ENCODE measurements at places on chromosomes 16 and 17.

- no peak for DNase-seq
Measured at GRCh38 chr16:54164789-54165173, 121.8 kb downstream of the IRX3 start.

- peak; percentile 32 for DNase-seq
Measured at GRCh38 chr17:59844884-59845594, 47.7 kb downstream of the TUBD1 start.

DNA sequence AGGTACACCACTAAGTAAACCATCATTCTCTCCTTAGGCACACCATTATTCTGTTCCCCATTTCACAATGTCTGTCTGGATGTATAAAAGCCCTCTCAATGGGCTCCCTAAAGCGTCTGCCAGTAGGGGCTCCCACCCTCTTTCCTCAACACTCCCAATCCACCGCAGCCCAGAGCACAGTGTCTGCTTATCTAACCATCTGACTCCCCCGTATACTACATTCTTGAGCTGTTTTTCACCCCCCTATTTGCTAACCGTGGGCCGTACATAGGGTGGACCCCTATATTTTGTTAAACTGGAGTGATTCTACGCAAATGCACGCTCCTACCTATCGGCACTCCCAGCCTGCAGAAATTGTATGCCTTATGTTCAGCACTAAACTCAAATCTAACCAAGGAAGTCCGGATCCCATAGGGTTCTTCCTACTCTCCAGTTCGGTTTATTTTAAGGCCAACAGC is 685 bp upstream of the PSMD3 start:
- peak; percentile 53 for DNase-seq

- DNase-seq = peak; percentile 38
Measured at GRCh38 chr16:70454222-70455034, at the start of gene FCSK. TSS of gene FCSK (plus strand) at chr16:70454595. CDS start at chr16:70463191, 8,596 bp downstream.

- no peak for DNase-seq
Measured at GRCh38 chr17:83121921-83122820, 42.8 kb downstream of the METRNL start.

DNA sequence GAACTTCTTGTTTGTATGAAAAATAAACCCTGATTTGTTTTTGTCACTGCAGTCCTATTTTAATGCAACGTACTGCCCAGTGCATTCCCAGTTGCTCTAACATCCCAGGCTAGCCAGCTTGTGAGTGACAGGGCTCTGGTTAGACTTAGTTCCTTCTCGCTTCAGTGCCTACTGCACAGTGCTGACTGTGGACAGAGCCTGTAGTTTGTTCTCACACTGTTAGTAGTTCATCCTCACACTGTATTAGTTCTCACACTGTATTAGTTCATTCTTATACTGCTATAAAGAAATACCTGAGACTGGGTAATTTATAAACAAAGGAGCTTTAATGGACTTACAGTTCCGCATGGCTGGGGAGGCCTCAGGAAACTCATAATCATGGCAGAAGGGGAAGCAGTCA is 116.6 kb upstream of the SALL1 start:
- no peak for DNase-seq

- DNase-seq = no peak
Measured at GRCh38 chr17:50421308-50422051, 4.5 kb upstream of the ACSF2 start.

GRCh38 chr17:37743612-37743874 is 1.3 kb downstream of the HNF1B start:
- DNase-seq = no peak

GRCh38 chr17:59349178-59349577 is 17.7 kb downstream of the YPEL2 start:
- no peak for DNase-seq

GRCh38 chr17:79428988-79429387 is 181.9 kb downstream of the RBFOX3 start:
- no peak for DNase-seq

- DNase-seq = no peak
Measured at GRCh38 chr17:81939881-81940385, 2.8 kb upstream of the PYCR1 start.

- no peak for DNase-seq
Measured at GRCh38 chr16:89050868-89051311, 42.8 kb upstream of the ACSF3 start.

DNA sequence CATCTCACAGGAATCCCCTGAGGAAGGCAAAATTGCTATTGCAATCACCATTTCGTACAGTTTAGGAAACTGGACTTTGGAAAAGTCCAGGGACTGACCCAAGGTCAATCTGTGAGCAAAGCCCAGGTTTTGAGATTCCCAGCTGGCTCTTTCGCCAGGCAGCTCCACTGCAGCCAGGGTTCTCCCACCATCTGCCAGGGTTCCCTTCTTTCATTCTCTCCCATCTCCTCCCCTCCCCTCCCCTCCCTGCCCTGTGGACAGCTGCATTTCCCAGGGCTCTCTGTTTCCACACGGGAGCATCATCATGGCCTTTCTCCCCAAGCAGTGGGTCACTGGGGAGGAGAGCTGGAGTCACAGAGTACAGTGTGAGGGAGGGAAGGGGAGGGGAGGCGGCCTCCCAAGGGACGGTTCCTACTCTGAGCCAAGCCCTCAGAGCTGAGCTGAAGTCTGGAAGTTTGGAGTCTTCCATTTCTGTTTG is 11.9 kb upstream of the GSDMA start:
- no peak for DNase-seq

- DNase-seq = no peak
Measured at GRCh38 chr17:17910060-17910459, 62.1 kb downstream of the TOM1L2 start.

DNA sequence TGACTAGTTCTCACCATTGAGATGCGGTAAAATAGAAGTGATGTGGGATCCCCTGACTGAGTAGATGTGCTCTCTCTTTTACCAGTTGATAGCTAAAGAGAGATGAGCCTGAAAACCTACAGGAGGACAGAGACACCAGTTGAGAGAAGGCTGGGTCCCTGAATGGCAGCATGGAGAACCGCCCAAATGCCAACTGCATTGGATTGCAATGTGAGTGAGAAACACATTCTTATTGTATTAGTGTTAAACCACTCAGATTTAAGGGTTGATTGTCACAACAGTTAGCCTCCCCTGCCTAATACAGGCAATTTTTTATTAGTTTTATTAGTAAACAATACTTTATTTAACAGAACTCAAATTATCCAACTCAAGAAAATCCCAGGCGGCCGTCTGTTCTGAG is 61.2 kb downstream of the SPACA3 start:
- DNase-seq = no peak

DNA sequence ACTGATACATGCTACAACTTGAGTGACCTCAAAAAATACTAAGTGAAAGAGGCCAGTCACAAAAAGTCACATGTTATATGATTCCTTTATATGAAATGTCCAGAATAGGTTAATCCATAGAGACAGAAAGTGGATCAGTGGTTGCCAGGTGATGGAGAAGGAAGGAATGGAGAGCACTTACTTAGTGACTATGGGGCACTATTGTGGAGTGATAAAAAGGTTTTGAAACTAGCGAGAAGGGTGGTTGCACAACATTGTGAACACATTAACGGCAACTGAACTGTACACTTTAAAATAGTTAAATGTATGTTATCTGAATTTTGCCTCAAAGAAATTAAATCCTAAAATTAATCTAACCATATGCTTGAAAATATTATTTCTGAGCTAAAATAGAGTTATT is 25.9 kb downstream of the AMFR start:
- no peak for DNase-seq

DNA sequence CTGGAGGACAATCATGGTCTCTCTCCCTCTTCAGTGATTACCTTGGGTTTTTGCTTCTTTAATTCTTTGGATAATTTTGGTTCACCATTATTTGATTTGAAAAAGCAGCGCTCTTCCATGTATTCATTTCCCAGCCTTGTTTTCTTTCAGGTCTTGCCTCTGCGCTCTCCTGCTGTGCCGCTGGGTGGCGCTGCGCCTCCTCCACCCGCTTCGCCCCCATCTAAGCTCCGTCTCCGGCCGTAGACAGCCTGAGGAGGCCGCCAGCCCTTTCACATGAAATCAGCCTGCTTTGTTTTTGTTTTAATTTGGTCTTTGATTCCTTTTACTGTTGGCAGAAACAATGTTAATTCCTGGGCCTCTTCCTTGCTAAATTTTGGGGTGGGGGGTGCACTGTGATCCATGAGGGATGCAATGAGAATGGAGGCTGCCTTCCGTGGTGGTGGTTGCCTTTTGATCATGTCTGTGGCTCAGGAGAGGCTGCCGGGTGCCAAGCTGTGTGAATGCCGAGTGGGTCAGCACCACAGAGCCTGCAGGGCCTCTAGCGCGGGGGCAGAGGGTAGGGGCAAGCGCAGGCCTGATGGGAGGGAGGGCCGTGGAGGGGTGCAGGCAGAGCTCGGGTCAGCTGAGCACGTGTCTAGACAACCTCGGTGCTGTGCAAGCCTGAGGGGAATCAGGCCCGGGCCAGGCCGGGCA is 64.1 kb downstream of the PLD6 start:
- peak; percentile 36 for DNase-seq

DNA sequence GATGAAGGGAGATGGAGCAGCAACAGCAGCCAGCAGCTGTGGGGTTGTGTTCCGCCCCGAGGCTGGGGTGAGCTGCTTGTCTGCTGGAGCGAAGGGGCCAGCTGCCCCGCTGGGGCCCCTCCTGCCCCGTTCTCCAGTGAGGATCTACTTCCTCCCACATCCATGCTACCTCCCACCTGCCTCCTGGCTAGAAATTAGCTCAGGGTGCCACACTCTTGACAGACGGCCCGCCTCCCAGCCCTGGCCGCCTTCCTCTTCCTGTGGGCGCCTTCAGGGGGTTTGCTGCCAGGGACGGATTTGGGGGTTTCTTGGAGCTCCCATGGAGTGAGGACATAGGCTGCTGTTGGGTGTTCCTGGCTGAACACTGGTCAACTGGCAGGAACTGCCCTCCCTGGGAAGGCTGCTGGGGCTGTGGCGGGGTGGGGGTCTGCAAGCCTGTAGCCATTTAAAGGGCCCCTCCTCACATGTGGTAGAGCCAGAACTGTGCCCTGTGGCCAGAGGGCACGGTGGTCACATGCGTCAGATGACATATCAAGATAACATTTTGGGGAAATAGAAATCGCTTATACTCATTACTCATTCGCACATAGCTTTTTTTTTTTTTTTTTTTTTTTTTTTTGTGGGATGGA is 13.1 kb downstream of the TBC1D24 start:
- peak; percentile 82 for DNase-seq

- no peak for DNase-seq
Measured at GRCh38 chr16:54055864-54056263, 230.7 kb downstream of the IRX3 start.

GRCh38 chr16:21996923-21997696 is 3.8 kb downstream of the PDZD9 start:
- DNase-seq = no peak

- no peak for DNase-seq
Measured at GRCh38 chr16:14017886-14018285, 53.2 kb upstream of the MRTFB start.

All from CD14-positive monocyte (primary cell).